Stimulated activated CD4-positive, alpha-beta T cell treated with anti-CD3 and anti-CD28 coated beads, Interleukin-4, amount 100 ng/mL, for 4 hours (primary cell): ENCODE measurements at places on chromosomes 2 and 18.

DNA sequence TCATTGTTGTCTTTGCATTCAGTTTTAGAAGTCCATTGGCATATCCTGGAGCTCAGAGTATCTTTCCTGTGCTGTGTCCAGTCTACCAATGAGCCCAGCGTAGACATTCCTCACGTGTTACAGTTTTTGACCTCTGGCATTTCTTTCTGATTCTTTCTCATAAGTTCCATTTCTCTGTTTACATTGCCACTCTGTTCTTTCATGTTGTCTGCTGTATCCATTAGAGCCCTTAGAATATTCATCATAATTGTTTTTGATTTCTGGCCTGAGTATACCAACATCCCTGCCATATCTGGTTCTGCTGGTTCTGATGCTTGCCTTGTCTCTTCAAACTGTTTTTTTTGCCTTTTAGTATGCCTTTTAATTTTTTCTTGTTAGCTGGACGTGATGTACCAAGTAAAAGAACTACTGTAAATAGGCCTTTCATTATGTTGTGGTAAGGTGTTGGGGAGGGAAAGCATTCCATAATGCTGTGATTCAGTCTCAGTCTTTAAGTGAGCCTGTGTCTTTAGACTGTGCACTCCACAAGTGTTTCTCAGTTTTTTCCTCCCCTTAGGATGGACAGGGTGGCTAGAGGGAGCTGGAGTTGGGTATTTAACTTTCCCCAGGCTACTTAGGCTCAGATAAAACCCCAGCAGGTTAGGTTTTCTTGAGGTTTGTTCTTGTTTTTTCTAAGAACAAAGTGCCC is 35.6 kb downstream of the CEP192 start:
- no peak for DNase-seq

- DNase-seq = no peak
Observed at GRCh38 chr2:206202446-206202845, 42.8 kb downstream of the EEF1B2 start.

DNA sequence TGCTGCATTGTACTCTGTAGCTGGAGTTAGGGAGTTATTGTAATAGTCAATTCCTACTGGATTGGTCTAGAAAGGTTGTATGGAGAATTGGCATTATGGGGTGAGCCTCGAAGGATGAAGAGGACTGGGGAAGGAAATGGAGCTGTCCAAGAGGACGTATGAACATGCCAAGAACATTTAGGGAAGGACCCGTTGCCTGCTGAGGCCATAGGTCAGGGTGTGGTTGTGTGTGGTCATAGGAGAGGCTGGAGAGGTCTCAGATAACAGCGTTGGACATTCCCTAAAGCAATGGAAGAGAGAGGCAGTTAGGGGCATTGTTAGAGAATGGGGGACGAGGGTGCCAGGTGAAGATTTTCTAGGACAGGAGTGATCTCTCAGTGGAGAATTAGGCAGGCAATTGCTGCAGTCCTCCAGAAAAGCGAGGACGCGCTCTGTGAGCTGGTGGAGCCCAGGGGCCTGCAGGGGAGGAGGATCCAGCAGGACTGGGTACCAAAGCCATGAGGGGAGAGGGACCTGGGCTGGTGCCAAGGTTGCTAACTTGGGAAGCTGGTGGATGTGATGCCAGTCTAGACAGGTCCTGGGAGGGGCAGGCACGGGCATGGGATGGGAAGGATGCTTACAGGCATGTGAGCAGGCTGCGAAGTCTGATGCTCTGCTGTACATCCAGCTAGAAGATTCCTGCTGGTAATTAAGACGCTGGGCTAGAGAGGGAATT is 9.4 kb upstream of the PSD4 start:
- no peak for DNase-seq

- no peak for DNase-seq
Observed at GRCh38 chr2:64186699-64187605, 42.7 kb upstream of the PELI1 start.
